ENCODE measurements at places on chromosomes 13 and 19. TPM values are rescaled to one million over a fixed set of nuclear protein-coding genes. Genes with fewer than 3 reads are reported as not detected.

DNA sequence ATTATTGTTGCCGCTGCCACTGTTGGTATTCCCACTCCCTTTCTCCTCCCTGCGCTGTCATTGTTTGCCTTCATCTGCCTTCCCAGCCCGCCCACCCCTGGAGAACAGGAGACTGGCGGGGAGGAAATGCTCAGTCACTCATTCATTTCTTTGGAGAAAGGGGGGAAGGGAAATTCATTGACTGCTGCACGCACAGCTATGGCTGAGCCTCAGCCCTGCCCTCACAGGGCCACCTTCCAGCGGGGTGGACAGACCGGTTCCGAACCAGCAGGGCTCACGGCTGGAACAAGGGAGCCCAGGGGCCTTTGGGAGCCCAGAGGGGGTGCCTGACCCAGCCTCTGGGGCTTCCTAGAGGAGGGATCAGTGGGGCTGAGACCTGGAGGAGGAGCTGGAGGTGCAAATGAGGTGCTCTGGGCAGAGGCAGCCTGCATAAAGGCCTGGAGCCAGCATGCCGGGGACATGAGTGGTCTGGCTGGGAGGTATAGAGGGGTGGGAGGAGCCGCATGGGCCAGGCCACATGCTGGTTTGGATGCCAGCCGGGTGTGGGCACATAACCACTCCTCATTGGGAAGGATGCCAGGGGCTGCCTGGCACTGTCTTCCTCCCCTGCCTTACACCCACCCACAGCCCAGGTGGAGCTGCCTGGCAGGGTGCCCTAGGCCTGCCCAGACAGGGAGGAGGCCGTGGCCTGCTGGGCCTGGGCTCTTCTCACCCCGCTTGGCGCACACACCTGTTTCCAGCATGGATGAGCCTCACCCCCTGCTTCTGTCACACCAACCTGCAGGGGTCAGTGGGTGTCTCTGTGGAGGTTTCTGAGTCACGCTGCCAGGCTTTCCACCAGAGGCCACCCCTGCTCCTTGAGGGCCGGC is 26.8 kb downstream of the PPP5C start:
- peaks cover 14% of the 10 kb centered on the region for H3K36me3 ChIP-seq
- no peak for DNase-seq
- no peaks in the 10 kb centered on the region for H3K27me3 ChIP-seq
- H3K27ac ChIP-seq, result no peak overlapping the region
- no peak overlapping the region for H3K4me3 ChIP-seq

The SGCG gene
- total RNA-seq, result not detected

The PDE4C gene
- not detected for total RNA-seq

DNA sequence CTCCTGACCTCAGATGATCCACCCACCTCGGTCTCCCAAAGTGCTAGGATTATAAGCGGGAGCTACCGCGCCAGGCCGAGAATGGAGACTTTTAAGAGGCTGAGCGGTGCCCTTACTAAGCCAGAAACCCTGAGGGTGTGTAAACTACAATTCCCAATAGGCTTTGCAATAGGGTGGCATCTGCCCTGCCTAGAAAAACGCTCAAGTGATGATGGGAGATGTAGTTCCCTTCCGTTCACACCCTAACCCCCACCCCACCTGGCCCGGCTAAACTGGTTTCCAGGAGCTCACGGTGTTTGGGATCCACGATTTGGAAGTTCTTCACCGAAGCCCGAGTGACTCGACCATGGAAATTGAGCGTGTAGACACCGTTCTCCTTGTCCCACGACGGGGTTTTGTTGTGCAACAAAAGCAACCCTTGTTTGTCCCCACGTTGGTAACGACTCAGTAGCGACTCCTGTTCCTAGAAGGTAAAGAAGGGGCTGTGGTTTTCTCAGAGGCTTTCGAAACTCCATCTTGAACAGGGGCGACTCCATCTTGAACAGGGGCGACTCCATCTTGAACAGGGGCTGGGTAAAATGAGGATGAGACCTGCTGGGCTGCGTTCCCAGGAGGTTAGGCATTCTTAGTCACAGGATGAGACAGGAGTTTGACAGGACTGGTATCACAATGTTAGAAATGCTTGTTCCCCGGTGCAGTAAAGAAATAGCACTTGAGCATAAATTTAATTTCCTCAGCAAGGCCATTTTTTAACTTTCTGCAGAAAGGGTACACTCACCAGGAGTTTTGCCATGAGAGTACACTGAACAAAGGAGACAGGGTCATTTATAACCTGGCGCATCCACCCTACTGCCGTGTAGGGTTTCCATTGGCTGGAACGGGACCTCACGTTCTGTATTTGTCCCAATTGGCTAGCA is 9.8 kb downstream of the PPP1R15A start:
- no peak for DNase-seq
- H3K36me3 ChIP-seq, result peaks cover 20% of the 10 kb centered on the region
- peak overlapping the region; percentile 64 for H3K27ac ChIP-seq
- no peak overlapping the region for H3K4me3 ChIP-seq

- H3K27me3 ChIP-seq, result no peaks in the 10 kb centered on the region
- no peak overlapping the region for H3K4me3 ChIP-seq
- no peaks in the 10 kb centered on the region for H3K36me3 ChIP-seq
- DNase-seq, result no peak
- H3K4me1 ChIP-seq, result no peaks in the 10 kb centered on the region
- no peak overlapping the region for H3K27ac ChIP-seq
Observed at GRCh38 chr13:63840551-63841421, 2425.1 kb upstream of the PCDH20 start.

GRCh38 chr19:31100981-31101380 is 248.3 kb downstream of the TSHZ3 start:
- no peak overlapping the region for H3K27ac ChIP-seq
- DNase-seq, result no peak
- no peaks in the 10 kb centered on the region for H3K4me1 ChIP-seq
- H3K36me3 ChIP-seq, result no peaks in the 10 kb centered on the region
- H3K4me3 ChIP-seq, result no peak overlapping the region

DNA sequence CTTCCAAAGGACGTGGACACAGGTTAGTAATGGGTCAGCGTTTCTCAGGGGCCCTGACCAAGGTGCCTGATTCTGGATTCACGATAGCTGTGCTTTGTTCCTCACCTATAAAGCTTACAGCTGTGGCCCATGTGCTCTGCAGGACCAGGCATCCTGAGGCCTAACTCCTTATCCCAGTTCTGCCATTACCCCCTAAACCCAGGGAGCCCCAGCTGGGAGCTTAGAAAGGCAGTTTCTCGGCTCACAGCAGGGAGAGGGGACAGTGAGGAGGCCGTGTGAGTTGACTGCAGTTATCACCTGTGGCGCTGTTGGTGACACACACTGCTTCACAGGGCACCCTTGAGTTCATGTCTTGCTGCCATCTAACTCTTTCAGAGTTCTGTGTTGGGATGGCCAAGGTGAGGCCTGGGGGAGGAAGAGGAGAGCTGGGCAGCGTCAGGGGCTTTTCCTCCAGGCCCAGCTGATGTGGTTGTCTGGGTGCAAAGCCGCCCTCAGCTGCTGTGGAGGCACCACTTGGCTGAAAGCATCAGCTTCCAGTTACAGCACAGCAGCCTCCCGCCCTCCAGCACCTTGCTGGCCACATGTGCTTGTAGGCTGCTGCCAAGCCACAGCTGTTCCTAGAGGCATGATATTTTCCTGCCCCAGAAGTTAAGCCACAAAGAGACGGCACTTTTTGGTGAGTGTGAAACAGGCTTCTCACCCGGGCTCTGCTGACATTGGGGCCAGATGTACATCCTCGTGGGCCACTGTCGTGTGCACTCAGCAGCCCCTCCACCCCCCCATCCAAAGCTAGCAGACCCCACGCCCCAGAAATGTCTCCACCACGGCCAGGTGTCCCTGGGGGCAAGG is 99.6 kb upstream of the MCF2L start:
- H3K4me3 ChIP-seq, result no peak overlapping the region
- DNase-seq, result no peak
- no peak overlapping the region for H3K27ac ChIP-seq
- no peaks in the 10 kb centered on the region for H3K27me3 ChIP-seq
- peaks cover 9% of the 10 kb centered on the region for H3K36me3 ChIP-seq
- peaks cover 16% of the 10 kb centered on the region for H3K4me1 ChIP-seq

The RASAL3 gene
- total RNA-seq, result 112 TPM

The RXFP2 gene
- not detected for total RNA-seq

GRCh38 chr13:46648166-46648607 is 95.2 kb downstream of the LRCH1 start:
- peaks cover 27% of the 10 kb centered on the region for H3K4me1 ChIP-seq
- no peaks in the 10 kb centered on the region for H3K27me3 ChIP-seq
- no peak for DNase-seq
- H3K36me3 ChIP-seq, result peaks cover 5% of the 10 kb centered on the region
- no peak overlapping the region for H3K27ac ChIP-seq

All from activated T-cell treated with anti-CD3 and anti-CD28 coated beads, Interleukin-2, amount 50 U/mL, for 72 hours (primary cell).